SK-N-DZ (cell line): ENCODE measurements at places on chromosomes 11 and 22.

- DNase-seq, result no peak
These were observed 13.6 kb upstream of the ELFN2 start for GRCh38 chr22:37440875-37441274.

- DNase-seq, result peak; percentile 42
These were observed 61.8 kb downstream of the MCHR1 start for GRCh38 chr22:40741116-40741515.

DNA sequence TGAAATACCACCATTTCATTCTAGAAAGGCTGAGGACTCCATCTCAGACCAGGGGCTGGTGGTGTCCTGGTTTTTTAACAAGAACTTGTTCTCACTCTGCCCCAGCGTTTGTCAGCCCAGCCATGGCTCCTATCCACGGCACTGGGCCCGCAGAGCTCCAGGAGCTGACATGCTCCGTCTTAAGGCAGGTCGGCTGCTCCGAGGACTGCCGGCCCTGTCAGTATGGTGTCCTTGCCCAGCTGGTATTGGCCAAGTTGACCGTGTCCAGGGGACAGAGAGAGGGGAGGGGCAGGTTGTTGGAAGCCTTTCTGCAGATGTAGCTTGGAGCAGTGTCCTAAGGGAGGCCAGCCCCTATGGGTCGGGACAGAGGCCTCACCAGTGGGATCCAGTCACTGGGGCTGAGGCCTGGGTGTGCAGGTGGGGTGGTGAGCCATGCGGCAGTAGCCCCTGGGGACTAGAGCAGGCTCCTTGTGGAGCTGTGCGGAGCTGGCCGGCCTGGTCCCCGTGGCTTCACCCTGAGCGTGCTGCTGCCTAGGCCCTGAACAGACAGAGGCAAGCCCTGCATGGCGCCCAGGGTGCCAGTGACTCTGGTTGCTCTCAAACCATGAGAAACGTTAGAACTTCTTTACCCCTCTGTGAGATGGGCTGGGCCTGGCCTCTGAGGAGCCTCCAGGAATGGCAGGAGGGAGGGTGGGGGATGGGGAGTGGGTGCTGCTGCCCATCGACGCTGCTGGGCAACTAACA, 39.9 kb upstream of the KCNQ1OT1 start:
- DNase-seq, result no peak

GRCh38 chr11:122882189-122882856, at the start of gene JHY:
JHY (plus strand) TSS chr11:122882759; CDS start chr11:122885850, 3,091 bp downstream.
- DNase-seq, result no peak

DNA sequence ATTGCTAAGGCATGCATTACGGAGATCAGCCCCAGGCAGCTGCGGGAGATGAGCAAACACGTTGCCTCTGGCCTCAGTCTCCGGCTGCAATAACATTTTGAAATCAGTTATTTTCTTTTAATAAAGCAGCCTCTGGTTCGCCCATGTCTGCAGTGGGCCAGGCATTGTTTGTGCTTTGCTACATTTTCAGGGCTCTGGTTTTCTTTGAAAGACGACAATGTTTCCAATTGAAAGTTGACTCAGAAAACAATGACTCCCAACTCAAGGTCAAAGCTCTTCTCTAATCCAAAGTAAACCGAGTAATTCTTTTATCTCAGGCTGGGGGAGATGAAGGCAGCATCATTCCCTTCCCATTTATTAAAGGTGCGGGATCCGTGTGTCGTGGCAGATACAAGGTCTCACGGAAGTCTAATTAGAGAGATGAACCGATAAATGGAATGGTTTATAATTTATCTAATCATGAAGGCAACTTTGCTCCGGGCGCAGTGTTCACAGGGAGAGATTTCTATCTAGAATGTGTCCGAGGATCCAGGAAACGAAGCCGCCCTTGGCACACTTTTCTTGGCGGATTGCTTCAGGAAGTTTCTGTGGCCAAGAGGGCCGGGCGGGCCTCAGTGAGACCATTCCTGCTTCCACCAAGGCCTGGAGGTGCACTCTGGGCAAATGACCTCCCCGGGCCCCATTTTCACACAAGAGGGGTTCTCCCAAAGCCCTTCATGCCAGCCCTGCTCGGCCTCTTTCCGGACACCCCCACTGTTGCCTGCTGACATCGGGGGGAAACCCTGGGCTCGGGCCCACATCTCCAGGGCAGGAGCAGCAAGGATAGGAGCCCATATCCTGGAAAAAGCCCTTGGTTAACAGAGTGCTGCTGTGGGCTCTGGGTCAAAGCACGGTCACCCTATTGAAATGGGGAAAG, 811.4 kb downstream of the BRD1 start:
- DNase-seq, result no peak

- DNase-seq, result peak; percentile 83
These were observed 56.4 kb upstream of the SYN3 start for GRCh38 chr22:33114565-33114964.

DNA sequence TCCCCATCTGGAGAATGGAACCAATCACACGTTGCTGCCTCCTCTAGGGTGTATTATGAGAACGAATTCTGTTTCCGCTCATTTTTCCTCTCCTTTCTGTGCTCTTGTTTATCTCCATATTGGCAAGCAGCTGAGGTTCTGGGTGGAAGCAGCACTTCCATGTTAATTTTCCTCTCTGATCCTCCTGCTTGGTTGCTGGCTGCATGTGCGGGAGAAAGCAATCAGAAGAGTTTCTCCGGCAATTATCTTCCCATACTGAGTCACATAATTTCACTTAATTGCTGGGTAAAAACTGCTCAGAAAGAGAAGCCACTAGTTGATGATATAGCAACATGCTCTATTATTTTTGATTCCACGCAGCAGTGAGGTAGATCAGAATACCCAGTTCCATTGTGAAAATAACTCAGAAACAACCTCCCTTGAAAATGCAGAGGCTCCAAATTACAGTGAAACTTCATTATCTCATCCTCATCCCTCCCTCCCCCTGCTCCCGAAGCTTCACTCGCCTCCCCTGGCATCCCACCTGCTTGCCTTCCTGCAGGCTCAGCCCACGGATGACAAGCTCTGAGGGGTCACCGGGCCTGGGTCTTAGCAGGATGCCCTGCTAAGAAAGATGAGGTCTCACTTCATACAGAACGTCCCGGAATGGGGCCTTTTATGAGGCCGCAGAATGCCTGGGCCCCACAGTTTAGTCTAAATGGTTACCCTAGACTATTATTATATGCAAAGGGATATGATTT, 20.4 kb downstream of the FXYD6 start:
- no peak for DNase-seq

GRCh38 chr11:11966826-11967668, 41.4 kb downstream of the DKK3 start:
- peak; percentile 85 for DNase-seq

- DNase-seq, result no peak
These were observed 8.0 kb upstream of the CTSD start for GRCh38 chr11:1771700-1772099.

GRCh38 chr22:21710156-21710555, 25.4 kb downstream of the YPEL1 start:
- DNase-seq, result no peak

DNA sequence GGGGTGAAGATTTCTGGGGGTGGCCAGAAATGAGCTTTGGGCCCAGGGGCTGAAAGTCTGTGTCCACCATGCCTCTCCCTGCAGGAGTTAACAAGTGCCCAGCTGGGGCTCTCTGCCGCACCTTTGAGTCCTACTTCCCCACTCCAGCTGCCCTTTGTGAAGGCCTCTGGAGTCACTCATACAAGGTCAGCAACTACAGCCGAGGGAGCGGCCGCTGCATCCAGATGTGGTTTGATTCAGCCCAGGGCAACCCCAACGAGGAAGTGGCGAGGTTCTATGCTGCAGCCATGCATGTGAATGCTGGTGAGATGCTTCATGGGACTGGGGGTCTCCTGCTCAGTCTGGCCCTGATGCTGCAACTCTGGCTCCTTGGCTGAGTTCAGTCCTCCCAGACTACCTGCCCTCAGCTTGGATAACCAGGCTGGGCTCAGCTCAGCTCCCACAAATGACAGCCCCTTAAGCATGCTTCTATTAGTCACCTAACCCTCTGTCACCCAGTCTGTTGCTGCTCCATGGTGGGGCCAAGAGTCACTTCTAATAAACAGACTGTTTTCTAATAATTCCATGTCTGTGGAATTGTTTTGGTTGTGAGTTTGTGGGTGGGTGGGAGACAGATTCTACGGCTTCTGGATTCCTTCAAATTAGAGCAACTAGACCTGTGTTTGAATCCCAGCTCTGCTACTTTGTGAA, 3.0 kb upstream of the INPPL1 start:
- DNase-seq, result no peak

DNA sequence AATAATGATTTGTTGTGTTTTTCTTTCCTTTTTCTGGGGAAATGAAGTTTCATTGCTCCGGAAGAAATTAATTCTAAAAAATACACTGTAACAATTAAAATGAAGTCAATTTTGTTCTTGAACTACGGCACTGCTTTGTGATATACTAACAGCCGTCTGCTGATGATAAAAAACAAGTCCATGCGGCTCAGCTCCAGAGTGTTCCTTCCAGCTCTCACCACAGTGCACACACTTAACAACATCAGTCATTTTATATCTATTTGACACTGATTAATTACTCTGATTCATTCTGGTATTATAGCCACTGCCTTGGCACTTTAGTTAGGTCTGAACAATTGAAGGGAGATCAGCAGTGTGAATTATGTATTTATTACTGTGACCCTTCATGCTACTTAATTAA, 97.4 kb upstream of the SLC6A5 start:
- no peak for DNase-seq

- no peak for DNase-seq
These were observed 70.3 kb downstream of the INSC start for GRCh38 chr11:15185021-15185420.

DNA sequence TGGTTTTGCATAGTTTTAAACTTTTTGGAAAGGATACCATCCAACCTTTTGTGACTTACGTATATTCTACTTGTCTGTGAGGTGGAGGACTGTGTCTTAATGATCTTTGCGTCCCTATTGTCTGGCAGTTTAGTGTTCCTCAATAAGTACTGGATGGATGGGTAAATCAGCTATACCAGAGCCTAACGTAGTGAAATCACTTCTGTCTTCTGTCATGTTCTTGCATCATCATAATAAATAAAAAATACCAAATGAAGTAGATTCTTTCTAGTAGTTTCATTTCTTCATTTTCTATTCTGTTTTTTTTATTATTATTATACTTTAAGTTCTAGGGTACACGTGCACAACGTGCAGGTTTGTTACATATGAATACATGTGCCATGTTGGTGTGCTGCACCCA, 66.4 kb downstream of the ACER3 start:
- DNase-seq, result no peak
